ENCODE measurements at places on chromosomes 12 and 14. TPM values are rescaled to one million over a fixed set of nuclear protein-coding genes. Genes with fewer than 3 reads are reported as not detected.

The TIMM9 gene
- total RNA-seq: 25.1 TPM

The SRRM4 gene
- total RNA-seq: 11.5 TPM

The TAS2R31 gene
- total RNA-seq: 8.1 TPM

The ERBB3 gene
- total RNA-seq: 6.2 TPM

The AREL1 gene
- 64.4 TPM for total RNA-seq

The EPYC gene
- not detected for total RNA-seq

The SDSL gene
- 5.1 TPM for total RNA-seq

The VDR gene
- 0.23 TPM for total RNA-seq

The TRIM9 gene
- total RNA-seq: 61.4 TPM

Data from diencephalon (tissue), 1 donor.